ENCODE measurements at places on chromosomes 13 and 19.

- peak; percentile 59 for DNase-seq
Observed at GRCh38 chr19:36771261-36772231, 1.1 kb downstream of the ZNF850 start.

DNA sequence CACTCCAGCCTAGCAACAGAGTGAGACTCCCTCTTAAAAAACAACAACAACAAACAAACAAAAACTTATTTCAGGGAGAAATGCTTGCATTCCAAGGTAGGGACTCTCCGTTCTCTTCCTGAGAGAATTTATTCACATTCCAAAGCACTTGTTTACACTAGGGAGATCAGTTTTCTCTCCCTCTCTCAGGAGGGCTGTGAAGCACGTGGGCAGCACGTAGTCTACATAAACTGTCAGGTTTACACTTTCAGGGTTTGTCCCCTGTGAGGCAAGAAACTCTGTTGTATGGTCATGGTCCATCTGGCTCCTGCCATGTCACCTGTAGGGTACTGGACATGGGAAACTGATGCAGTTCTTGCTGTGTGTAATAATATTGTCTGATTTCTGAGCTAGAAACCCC, 31.6 kb downstream of the WDR87 start:
- no peak for DNase-seq

DNA sequence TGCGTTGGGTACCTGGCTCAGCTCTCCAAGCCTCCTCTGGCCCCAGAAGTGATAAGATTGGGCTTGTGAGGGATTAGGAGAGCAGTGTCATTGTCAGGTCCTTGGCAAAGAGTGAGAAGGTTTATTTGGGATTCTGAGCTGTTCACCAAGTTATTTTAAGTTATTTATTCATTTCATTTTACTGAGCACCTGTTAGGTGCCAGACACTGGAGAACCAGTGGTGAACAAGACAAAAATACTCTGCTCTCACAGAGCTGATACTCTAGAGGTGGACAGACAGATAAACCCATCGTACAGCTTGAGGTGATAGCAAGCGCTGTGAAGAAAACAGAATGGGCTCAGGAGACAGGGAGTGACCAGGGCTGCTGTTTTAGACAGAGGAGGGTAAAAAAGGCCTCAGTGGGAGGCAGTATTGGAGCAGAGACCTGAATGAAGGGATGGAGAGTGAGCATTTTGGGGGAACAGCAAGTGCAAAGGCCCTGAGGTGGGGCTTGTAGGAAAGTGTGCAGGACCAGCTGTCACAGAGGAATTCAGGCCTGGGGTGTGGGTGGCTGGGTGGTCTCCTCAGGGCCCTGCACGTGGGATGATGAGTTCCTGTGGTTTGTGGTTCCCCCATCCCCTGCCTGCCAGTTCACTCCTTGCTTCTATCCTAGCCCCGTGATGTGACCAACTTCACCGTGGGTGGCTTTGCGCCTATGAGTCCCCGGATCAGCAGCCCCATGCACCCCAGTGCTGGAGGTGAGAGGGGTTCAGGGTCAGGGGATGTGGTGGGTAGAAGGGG, 8.7 kb upstream of the TIMM50 start:
- no peak for DNase-seq

GRCh38 chr19:42553292-42554045, 25.2 kb upstream of the CEACAM1 start:
- DNase-seq, result peak; percentile 26

DNA sequence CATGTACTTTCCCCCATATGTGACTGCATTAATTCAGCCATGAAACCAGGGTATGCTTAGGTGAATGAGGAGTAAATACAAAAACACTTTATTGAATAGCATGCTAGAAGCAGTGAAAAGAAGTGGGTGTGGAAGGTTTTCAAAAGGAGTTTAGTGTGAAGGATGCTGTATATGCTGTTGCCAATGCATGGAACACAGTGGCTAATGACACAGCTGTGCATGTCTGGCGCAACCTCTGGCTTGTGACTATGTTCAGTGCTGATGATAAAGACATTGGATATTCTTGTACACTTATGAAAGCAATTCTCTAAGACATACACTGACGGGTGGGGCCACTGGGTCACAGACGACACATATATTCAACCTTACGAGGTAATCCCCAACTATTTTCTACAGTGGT, 55.2 kb downstream of the SOX21 start:
- DNase-seq, result no peak

DNA sequence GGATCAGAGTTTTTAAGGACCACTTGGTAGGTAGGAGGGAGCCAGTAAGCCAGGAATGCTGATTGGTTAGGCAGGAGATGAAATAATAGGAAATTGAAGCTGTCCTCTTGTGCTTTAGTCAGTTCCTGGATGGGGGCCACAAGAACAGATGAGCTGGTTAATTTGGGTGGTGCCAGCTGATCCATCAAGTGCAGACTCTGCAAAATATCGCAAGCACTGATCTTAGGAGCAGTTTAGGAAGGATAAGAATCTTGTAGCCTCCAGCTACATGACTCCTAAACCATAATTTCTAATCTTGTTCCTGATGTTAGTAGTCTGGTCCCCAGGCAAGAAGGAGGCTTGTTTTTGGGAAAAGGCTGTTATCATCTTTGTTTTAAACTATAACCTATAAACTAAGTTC, 117.9 kb upstream of the GPR12 start:
- no peak for DNase-seq

DNA sequence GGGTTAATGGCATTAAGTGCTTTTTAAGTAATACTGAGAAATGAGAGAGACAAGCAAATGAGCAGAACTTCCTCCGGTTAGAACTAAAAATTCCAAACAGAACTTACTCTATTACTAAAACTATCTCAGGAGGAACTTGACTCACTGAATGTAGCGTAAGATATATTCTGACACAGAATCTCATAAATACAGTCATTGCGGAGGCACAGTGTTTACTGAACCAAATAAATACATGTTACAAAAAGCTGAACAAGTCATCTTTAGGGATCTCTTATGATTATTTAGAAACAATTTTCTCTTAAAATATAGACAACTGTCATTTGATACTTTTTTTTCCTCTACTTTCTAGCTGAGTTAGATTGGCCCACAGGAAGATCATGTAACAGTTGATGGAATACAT, 283.1 kb downstream of the KLF12 start:
- no peak for DNase-seq

DNA sequence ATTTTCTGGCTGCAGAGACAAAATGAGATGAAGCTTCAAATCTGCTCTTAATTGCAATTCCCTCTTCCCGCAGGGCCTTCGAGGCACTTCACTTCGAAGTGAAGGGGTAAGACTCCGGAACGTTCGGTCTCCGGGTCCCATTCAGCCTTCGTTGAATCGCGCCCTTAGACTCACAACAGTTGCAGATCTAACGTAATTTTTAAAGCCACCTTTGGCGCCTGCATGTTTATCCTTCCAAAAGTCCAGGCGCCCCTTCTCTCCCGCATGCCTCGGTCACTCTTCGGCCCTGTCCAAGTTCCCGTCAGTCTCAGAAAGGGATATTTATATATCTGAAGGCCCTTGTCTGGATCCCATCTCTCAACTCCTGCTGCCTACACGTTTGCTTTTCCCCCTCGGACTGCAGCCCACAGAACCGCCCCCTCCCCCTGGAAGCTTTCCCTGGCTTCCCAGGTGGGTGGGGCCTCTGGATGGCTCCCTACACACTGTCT, 915 bp upstream of the KCTD12 start:
- DNase-seq, result no peak

DNA sequence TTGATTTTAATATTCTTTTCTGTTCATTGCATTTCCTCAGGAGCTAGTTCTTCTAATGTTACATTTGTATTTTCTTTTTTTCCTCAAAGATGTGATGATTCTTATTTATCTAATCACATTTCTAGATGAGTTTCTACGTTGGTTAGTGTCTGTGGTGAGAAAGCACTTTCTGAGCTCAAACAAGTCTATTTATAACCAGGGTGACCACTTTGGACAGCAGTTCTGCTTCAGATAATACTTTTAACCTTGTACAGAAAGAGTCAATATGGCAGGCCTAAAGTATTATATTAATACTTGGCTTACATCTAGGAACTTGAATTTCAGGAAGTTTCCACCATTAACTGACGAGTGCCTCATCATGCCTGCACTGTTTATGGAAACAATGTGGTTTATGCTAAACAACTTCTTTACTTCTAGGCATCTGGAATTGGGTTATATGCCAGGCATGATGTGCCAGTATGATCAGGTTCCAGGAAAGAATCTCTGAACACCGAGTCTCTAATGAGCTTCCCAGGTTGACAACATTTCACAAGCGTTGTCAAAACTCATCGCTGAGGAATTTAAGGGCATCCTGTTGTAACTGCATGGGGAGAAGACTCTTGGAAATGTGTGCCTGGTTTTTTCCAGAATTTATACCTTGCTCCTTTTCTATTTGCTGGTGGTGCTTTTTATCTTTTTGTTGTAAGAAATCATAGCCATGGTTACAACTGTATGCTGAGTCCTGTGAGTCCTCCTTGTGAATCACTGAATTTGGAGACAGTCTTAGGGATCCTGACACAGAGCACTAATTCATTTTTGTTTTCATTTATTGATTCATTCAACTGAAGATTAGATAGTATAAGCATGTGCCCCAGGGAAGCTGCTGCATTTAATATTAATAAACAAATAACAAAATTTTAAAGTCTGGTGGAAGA, 344.4 kb upstream of the PCDH9 start:
- peak; percentile 90 for DNase-seq

DNA sequence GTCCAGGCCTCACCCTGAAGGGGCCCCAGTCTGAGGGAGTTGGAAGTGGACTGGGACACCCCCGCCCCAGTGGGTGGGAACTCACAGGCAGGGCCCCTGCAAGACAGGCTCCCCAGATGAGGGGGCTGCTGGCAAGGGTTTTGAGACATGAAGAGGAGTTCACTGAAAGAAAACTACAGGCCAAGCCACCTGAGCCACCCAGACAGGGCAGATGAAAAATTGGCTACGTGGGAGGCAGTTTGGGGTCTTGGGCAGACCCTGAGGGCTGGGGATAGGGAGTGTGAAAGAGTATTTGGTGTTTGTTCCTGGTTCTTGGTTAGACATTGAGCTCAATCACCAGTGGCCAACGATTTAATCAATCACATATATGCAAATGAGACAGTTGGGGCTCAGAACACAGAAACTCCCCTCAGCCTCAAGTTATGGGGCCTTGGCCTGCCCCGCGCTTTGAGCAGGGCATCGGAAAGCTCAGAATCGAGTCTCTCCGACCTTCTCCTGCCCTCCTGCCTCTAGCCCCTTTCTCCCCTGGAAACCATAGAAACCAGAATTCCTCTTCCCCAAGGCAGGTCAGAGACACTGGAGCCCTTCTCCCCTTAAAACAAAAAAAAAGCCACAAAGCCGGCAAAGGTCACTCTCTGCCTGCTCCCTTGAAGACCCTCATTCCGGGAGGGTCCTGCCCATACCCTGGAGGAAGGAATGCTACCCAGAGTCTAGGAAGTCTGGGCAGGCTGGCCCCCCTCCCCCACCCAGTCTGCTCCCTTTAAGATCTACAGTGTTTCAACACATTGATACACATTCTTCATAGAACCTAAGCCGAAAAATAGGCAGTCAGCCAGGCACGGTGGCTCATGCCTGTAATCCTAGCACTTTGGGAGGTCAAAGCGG, 1.3 kb upstream of the ISYNA1 start:
- no peak for DNase-seq

- DNase-seq, result no peak
Observed at GRCh38 chr13:113959198-113959597, 14.7 kb downstream of the C13orf46 start.

DNA sequence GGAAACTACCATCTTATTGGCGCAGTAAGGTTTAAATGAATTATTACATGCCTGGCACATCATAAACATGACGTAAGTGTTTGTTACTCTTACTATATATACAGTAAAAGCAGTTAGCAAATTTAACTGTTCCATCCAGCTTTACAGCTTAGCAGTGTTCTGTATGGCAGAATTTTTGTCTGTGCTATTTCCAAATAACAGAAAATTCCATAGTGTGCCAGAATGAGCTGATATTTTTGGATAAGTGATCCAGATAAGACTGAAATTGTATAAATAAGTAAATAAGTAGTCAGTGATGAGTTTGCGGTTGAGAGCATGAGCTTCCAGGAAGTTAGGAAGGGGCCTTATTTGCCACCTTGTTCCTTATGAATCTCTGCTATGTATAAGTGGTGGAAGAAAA, 236.5 kb upstream of the SLC10A2 start:
- no peak for DNase-seq

- DNase-seq, result no peak
Observed at GRCh38 chr13:46040763-46041162, 11.8 kb downstream of the ZC3H13 start.
